ENCODE measurements at places on chromosomes 2 and 18.

DNA sequence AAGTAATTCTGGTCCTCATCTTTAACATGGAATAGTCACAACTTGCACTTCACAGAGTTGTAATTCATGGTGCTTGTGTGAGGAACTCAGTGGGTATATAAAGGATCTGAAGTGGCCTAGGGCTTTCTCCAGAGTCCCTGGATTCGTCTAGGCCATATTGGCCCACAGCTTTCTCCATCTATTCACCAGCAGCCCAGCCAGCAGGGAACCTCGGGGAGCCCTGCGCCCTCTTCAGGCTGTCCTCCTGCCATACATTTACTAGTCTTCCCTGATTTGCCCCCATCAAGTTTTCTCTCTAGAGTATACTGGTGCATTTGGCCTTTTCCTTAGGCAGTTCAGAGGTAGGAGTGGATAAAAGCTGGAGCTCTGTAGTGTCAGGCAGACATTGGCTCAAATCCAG is 278.3 kb downstream of the MYCN start:
- DNase-seq = peak; percentile 11

DNA sequence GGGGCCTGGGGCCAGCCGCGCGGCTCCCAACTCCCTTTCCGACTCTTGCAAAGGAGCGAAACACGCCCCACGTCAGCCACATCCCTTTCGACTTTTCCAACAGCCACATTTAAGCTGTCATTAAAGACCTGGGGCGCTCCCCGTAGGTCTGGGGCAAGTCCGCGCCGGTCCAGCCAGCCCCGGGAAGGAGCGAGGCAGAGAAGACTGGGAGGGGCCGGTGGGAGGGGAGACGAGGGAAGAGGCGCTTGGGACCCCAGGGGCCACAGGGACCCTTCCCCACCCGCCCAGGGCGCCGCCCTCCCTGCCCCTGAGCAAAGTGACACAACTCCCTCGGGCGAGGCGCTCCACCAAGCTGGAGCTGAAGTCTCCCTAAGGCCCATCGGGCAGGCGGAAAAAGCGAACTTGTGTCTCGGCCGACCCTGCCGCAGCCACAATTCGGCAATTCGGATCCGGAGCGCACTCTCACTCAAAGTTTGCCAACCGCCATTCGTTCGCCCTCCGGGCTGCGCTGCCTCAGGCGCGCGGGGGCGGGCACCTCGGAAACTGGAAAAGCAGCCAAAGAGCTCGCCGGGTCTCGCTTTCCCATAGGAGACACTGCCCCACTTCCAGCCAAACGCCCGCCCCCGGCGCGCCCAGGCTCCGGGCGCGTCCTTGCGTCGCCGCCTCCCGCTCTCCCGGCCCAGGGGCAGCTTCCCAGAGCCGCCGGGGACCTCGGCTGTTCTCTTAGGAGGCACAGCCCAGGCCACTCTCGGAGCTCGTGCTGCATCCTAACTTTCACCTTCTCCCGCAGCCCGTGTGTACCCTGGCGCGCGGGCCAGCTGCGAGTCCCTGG is 1.1 kb upstream of the KCTD1 start:
- DNase-seq = peak; percentile 57

GRCh38 chr2:28613633-28614501 is 118.0 kb downstream of the PLB1 start:
- peak; percentile 86 for DNase-seq

DNA sequence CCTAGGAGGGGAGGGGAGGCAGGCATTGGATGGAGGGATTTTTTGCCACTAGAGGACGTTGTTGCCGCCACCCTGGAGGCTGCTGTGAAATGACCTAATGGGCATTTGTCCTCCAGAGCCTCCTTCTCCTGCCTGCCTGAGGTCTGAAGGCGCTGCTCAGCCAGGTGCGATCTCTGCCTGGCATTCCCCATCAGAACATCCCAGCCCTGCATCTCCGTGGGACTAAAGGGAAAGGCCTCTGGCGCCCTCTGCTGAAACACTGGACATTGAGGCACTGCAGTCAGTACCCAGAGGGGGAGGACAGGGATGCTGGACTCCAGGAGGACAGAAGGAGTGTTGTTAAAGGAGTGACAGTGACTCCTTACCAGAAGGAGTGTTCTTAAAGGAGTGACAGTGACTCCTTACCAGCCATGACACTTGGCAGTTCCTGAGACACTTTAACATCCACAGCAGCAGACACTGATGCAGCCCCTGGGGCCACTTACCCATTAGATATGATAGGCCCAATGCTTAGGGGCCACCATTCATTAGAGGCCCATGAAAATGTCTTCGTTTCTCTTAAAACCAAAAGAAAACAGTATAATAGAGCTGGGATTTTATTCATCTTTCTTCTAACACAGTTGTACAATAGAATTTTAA is 17.0 kb downstream of the THNSL2 start:
- peak; percentile 57 for DNase-seq

GRCh38 chr2:102895376-102895775 is 133.5 kb downstream of the TMEM182 start:
- DNase-seq = no peak

DNA sequence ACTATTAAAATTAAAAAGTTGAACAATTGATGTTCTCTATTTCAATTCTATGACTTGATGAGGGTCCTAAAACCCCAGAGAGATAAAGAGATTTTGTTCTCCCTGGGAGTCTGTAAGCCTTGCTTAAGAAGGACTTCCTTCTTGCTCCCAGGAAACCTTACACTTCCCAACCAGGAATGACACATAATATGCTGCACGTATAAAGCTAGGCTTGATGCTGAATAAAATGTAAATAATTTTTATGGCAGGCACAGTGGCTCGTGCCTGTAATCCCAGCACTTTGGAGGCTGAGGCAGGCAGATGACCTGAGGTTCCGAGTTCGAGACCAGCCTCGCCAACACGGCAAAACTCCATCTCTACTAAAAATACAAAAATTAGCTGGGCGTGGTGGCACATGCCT is 27.8 kb downstream of the SPIRE1 start:
- no peak for DNase-seq

GRCh38 chr2:65767946-65768345 is 335.5 kb upstream of the SPRED2 start:
- DNase-seq = no peak

DNA sequence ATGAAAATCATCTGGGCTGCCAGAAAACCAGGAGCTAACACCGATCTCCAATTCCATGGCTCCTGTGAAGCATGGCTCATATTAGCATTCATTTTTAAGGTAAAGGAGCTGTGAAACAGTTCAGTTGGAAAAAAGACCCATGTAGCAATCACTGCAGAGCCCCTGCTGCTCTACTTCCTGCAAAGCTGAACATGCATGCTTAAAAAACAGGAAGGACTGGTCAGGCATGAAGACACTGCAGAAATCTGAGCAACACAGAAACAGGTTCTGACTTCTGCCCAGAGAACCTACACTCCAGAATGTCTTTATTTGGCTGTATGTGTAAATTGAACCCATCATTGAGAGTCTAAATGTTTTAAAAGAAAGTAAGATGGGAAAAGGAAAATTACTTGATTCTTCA is 950.6 kb downstream of the DCDC2C start:
- no peak for DNase-seq

DNA sequence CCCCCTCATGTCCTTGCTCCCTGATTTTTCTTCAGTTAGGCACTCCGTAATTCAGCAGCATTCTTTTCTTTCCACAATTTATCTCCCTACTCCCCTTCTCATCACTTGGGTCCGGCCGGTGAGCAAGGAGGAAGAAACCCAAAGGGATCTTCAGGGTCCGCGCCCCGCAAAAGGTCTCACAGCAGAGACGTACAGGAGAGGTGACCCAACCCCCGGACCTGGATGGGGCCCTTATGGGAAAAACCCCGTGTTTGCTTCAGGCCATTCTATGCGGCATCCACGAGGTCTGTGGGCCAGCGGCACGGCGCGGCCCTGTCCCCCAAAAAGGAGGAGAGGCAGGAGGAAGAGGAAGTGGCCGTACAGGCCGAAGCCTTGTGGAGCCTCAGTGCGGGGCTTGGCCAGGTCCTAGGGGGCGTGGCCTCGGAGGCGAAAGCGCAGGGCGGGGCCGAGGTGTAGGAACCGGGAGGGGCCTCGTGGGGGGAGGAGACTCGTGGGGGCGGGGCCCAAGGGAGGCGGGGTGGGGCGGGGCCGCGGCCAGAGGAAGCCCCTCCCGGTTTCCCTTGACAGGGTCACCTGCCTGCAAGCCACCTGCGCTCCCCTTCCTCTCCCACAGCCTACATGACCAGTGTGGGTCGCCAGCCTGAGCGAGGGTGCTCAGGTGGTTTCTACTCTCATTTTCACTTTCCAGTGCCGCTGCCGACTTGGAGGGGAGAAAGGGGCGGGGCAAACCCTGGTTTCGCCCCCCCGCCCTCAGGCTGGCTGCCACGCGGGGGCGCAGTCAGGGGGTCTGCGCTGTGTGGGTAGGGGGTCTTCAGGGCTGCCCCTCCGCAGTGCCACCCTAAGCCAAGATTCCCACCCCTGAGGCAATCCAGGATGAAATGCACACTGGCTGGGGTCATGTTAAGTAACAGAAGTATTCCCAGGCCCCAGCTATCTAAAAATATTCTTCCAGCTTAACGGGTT is 156.4 kb upstream of the XPO1 start:
- peak; percentile 97 for DNase-seq

DNA sequence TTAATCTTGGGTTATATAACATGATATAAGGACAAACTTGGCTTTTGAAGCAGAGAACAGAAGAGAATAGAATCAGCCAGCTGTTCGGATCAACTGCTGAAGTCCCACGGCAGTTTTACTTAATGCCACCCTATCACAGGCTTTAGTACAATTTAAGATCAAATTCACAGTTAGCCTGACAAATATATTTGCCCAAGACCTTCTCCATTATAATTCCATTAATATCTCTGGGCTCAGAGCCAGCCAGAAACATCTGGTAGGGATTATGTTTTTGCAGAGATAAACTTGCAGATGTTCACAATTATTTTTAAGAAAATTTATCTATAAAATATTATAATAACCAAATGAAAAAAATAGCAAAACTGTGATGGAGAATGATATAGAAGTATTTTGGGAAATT is 381.4 kb downstream of the RAD51AP2 start:
- no peak for DNase-seq

DNA sequence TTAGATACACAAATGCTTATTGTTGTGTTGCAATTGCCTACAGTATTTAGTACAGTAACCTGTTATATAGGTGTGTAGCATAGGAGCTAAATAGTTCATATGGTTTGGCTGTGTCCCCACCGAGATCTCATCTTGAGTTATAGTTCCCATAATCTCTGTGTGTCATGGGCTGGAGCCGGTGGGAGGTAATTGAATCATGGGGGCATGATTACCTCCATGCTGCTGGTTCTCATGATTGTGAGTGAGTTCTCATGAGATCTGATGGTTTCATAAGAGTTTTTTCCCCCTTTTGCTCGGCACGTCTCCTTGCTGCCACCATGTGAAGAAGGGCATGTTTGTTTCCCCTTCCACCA is 190.5 kb upstream of the SESTD1 start:
- no peak for DNase-seq

DNA sequence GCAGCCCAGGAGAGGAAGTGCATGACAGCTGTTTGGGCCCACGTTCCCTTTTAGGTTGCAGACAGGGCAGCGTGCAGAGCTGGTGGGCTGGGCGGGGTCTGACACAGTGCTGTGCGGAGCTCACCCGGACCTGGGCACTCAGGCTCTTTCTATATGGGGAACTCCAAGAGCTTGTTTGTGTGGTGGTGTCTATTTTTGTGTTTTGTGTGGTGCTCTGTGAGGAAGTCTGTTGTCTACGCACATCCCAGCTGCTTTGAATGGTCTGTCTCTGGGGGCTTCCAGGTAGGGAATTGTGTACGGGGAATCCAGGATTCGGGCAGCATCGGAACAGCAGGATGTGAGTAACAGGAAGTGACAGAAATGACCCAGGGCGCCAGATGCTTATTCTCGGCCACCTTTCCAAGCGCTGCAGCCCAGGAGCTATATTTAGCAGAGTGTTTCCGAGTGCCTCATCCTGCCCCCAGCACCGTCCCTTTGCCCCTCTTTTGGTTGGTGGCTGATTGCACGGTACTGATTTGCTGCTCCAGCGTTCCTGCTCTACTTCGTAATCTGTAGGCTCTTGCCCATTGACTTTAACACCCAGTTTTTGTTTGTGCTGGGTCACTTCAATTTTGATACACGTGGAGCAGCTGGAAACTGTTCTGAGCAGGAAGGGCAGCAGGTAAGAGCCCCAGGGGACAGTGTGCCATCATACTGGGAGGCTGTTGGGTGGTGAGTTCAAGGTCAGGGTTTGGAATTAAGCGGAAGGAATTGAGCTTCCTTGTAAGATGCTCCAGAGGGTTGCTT is 64.7 kb downstream of the DGKD start:
- no peak for DNase-seq

DNA sequence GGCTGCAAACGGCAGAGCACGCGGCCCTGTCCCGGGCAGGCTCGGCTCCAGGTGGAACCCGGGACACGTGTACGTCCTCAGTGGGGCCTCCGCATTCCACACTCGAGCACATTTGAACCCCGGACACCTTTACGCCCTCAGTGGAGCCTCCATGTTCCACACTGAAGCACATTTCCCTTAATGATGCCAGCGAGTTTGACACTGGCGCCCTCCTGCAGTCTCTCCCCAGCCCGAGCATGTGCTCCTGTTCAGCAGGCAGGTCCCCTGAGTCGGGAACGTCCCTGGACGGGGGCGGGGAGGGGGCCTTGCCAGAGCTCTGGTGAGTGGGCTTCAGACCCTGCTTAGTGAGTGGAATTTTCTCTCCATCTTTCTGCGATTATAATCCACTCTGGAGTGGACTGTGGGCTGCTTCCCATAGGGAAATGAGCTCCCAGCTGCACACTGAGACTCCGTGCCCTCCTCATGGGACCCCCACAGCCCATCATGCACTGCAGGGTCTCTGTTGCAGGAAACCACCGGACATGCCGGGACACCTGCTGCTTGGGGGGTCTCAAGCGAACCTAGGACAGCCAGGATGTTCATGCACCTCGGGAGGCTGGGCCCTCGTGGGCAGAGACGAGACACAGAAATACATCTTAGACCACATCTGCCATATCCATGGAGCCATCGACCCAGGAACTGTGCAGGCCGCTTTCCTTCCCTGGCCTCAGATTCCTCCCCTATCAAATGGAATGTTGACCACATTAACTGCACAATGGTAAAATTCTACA is 70.3 kb upstream of the SNTG2 start:
- no peak for DNase-seq

Data from body of pancreas (tissue), 4 donors.